Stimulated activated CD4-positive, alpha-beta T cell treated with anti-CD3 and anti-CD28 coated beads, TNF-alpha, amount 100 ng/mL, for 4 hours (primary cell): ENCODE measurements at places on chromosomes 1 and 21.

- DNase-seq, result no peak
Measured at GRCh38 chr1:225677350-225678124, 24.6 kb upstream of the ENAH start.

DNA sequence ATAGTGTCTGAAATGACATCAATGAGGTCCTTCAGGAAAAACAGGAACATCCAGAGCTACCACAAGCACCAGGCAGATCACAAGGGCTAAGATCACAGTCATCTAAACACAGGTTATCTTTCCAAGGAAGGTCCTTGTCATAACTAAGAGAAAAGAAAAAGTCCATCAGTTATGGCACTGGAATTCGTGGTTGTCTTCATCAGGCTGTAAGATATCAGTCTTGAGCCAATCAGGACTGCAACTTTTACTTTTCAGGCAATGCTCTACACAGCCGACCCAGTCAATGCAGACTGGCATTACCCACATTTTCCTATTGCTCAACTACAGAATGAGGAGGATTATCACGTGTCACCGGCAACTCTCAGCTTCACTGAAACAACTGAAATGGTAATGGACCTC, 26.4 kb downstream of the SORT1 start:
- no peak for DNase-seq

DNA sequence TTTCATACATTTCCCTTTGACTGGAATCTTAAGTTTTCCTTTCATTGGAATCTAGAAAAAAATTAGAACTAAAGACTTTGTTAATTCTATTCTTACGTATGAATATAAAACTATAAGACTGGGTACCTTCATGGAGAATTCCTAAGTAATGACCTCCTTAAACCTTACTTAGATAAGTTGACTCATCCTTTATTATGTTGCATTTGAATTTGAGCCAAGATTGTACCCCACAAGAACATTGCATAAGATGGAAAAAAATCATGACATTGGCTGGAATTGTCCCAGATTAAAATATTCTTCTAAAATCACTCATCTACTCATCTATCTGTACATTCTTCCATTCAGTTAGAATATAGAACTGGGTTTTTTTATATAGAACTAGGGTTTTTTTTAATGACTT, 137.4 kb downstream of the C1orf21 start:
- no peak for DNase-seq

GRCh38 chr21:35002879-35003722, 46.0 kb downstream of the RUNX1 start:
- no peak for DNase-seq

GRCh38 chr1:47262787-47263413, 30.9 kb upstream of the TAL1 start:
- no peak for DNase-seq

DNA sequence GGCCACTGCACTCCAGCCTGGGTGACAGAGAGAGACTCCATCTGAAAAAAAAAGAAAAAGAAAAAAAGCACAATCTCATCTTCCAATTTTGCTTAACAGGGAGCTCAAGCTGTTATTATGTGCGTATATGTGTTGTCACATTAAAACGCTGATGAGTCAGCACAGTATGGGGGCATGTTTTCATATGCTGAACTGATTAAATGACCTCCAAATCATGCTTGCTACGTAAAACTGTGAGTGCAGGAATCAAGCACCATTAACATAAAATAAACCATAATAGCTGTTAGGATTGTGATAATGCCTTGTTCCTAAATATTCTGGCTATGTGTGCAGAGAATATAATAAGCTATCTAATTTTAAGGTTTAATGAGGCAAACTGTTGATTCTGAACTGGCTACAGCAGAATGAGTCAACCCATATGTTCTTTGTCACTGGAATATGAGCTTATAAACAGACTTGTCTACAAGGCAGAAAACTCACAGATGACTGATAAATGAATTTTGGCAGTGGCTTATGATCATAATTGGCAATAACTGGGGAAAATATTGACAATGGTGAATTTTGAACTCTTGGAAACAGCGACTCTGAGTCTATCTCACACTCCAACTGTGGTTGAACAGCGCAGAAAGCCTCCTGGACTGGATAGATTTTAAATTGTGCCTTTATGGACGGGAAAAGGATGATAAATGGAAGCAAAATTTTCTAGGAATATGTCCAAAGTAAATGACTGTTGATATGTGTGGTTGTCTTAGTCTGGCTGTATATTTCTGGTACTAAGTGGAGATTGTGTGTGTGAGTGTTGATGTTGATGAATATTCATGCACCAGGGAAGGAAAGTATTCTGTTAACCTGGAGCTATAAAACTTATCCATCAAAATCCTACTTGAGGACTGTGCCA, 75.5 kb downstream of the VCAM1 start:
- DNase-seq, result no peak

GRCh38 chr1:99173282-99173681, 91.0 kb upstream of the PLPPR4 start:
- no peak for DNase-seq

GRCh38 chr1:172467446-172467845, 23.6 kb upstream of the PIGC start:
- no peak for DNase-seq

DNA sequence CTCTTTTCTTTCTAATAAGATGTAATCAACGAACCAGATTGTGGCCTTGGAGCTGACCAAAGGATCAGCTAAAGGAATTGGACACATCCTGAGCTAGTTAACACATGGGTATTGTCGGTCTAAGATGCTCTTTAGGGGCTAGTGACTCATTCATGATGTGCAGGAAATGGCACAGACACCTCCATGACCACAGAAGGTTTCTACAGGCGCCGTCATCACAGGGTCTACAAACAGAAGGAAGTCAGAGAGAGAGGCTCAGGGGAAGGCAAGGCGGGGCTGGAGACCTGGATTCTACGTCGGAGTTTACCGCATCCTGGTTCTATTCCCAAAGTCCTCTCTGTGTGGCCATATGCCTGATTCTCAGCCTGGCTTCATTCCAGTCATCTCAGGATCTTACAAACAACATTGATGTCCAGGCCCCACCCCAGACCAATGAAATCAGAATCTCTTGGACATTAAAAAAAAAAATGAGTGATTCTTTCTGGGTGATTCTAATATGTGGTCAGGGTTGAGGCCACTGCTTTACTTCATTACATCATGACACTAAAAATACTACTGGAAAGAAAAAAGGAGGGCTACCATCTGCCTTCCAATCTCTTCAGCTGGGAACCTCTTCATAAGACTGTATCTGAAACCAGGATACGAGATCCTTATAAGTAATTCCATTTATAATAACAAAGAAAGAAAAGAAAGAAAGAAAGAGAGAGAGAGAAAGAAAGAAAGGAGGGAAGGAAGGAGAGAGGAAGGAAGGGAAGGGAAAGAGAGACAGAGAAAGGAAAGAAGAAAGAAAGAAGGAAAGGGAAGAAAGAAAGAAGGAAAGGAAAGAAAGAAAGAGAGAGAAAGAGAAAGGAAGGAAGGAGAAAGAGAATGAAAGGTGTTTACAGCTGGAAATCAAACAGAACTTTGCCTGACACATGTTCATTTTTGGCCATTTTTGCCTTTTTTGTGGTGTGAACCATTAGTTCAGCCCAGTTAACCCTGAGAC, 11.6 kb upstream of the KCNJ15 start:
- DNase-seq, result peak; percentile 59

GRCh38 chr1:230702934-230703678, 10.8 kb downstream of the AGT start:
- no peak for DNase-seq

GRCh38 chr21:35528116-35529042, 479.3 kb upstream of the RUNX1 start:
- DNase-seq, result no peak

GRCh38 chr1:4655674-4656532, 1.5 kb downstream of the AJAP1 start:
- DNase-seq, result no peak

GRCh38 chr1:117897551-117897950, 31.9 kb downstream of the GDAP2 start:
- no peak for DNase-seq

- DNase-seq, result no peak
Measured at GRCh38 chr21:46664316-46664995, 29.0 kb downstream of the PRMT2 start.

- no peak for DNase-seq
Measured at GRCh38 chr1:85992791-85993190, 163.8 kb downstream of the COL24A1 start.

DNA sequence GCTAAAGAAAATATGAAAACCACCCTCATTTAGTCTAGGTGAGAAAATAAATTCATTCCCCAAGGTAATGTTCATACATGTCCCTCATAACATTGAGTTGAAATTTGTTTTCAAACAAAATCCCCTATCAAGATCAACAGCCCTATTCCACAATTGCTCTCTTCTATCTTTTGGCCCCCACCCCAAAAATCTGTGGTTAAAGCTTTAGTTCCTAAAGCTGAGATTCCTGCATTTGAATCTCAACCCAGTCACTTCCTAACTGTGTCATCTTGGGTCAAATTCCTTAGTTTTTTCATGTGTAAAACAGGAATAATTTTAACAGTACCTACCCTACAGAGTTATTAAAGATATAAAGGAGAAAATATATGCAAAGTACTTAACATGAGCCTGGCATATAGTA, 22.0 kb downstream of the KIAA0319L start:
- no peak for DNase-seq

DNA sequence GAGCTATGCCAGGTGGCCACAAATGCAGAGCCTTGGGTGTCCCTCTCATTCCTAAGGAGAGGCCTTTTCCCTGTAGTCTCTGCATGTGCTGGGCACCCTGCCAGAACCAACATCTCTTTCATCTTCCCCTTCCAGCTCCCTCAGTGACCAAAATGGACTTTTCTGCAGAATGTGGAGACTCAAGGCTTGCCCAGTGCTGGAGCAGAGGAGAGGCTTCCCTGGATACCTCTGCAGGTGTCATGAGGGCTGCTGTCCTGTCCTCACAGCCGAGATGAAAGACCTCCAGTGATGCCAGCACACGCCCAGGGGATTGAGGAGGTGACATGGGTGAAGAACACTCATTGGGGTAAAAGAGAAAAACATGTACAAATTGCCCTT, 347.0 kb upstream of the AJAP1 start:
- no peak for DNase-seq

GRCh38 chr21:43881283-43881682, 16.3 kb downstream of the AGPAT3 start:
- no peak for DNase-seq

DNA sequence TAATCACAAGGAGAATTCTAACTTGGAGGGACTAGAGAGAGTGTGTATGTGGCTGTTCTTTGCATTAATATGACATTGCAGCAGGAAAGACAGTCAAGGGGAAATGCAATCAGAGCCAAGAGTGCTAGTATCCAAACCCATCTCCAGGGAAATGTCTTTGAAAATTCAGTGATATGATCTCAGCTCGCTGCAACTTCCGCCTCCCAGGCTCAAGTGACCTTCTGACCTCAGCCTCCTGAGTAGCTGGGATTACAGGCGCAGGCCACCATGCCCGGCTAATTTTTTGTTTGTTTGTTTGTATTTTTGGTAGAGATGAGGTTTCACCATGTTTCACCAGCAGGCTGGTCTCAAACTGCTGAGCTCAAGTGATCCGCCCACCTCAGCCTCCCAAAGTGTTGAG, 16.3 kb downstream of the VASH2 start:
- DNase-seq, result no peak

- no peak for DNase-seq
Measured at GRCh38 chr1:101004670-101005069, 20.9 kb downstream of the DPH5 start.

- no peak for DNase-seq
Measured at GRCh38 chr1:119475866-119476439, 31.1 kb upstream of the HSD3B1 start.
